HEK293T (cell line): ENCODE measurements at places on chromosomes 5 and 9.

- DNase-seq: no peak
These were observed 61.7 kb upstream of the NIPAL4 start for GRCh38 chr5:157398305-157398704.

DNA sequence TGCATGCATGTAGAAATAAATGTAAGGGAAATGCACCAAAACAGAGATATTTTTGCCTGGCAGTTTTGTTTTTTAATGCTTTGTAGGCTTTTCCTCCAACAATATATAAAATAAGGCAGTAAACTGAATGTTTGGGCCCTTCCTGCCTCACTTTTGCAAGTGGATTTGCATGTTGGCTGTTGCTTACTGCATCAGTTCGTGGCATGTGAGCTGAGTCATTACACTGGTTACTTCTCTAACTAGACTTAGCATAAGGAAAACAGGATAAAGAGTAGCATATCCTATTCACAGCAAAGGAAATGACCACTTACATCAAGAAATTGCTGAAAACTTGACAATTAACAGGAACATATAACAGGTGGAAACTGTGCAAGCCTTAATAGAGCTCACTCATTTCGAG is 113.4 kb downstream of the TLE1 start:
- DNase-seq: no peak

- no peak for DNase-seq
These were observed 474.2 kb downstream of the GADD45G start for GRCh38 chr9:90078988-90079421.

GRCh38 chr5:55855509-55855908 is 4.4 kb downstream of the IL31RA start:
- no peak for DNase-seq

DNA sequence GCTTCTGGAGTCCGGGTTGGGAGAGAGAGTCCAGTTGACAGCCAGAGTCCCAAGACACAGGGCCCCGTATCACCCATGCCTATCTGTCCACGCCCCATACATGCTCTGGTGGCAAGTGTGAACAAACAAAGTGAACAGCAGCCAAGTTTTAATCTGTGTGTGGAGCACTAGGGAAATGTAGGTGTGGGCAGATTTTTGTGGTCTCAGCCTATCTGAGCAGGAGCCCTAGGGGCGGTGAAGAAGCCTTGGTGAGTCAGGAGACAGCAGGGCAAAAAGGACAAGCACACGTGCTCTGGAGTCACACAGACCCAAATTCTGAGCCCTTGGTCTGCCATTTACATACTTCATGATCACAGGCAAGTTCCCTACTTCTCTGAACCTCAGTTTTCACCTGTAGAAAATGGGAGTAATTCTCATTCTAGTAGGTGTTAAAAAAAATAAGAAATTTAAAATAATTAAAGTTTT is 23.2 kb downstream of the EGR1 start:
- no peak for DNase-seq

- peak; percentile 74 for DNase-seq
These were observed at the start of gene RAI14 for GRCh38 chr5:34656001-34656699. Gene RAI14, plus strand, starts transcription at chr5:34656328. Its CDS starts 30,592 bp downstream, at chr5:34686920.
